ENCODE measurements at places on chromosomes 3 and 15.

DNA sequence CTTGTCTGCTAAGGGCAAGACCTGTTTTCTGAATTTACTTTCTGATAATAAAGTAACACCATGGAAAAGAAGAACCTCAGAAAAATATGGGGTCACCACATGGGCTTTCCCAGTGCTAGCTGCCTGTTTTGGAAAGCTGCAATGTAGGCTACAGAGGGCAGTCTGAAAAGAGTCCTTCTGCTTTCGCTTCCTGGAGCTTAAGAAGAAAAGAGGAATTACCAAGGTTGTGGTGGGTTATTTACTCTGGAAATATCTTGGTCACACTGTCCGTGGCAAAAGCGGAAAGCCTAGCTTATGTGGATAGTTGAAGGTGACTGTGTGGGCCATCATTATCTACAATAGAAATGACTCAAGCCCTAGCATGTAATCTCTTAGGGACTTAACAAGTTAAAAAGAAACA lies 31.7 kb upstream of the IP6K2 start:
- no peak for DNase-seq

GRCh38 chr3:16908896-16909295 lies 24.1 kb downstream of the PLCL2 start:
- DNase-seq = no peak

DNA sequence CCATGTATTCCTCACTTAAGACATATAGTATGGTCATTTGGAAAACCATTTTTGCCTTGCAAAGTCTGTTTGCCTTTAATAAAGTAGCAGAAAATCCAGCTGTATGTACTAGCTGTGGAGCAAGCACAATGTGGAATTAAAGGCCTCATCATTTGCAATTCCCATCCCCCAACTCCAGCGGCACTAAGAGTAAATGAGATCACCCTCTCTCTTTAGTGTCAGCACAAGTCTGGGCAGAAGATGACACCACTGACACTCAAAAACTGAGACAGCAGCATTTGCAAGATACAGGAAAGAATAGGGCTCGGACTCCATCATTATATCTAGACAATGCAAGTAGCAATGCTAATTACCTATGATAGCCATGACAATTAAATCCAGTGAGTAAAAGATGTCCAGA lies 24.7 kb upstream of the DYNC1LI1 start:
- DNase-seq = no peak

DNA sequence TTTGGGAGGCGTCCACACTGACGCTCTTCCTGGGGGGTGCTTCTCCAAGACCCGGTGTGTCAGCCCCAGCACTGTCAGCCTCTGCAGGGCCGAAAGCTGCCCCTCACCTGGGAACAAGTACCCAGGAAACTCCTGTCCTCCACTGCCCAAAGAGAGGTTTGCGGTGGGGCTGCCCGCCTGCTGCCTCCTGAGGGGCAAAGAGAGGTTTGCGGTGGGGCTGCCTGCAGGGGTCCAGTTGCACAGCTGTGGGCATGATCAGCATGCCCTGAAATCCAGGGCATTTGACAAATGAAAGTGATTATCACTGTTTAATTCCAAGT lies 15.1 kb upstream of the SNRPA1 start:
- no peak for DNase-seq

DNA sequence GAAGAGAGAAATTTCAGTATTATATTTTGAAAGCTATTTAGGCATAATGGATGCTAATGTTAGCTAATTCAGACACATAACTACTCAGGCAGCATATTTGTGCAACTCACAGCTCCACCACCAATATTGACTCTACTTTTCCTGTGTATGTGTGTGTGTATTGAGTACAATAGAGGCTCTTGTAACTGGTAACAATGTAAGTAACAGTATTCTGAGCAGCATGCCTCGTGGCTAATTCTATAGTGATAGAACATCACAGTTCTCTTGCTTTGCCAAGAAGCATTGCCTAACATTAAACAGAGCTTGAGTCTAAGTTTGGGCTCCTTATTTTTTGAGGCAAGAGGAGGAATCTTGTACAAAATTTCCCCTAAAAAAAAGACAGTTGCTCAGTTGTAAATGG lies 98.6 kb upstream of the ARHGEF26 start:
- DNase-seq = no peak

GRCh38 chr15:27843146-27843545 lies 256.0 kb downstream of the OCA2 start:
- DNase-seq = no peak

- no peak for DNase-seq
These were observed 154.2 kb upstream of the TNIK start for GRCh38 chr3:171614318-171614921.

- DNase-seq = no peak
These were observed 71.6 kb downstream of the CHD2 start for GRCh38 chr15:92971713-92972112.

All from NCI-H146 (cell line).